Activated CD4-positive, alpha-beta T cell treated with anti-CD3 and anti-CD28 coated beads, Interleukin-2, amount 10 ng/mL, durations not matched to agents 24 days and 14 days (primary cell): ENCODE measurements at places on chromosomes 7 and 10. TPM values are rescaled to one million over a fixed set of nuclear protein-coding genes. Genes with fewer than 3 reads are reported as not detected.
A peak's percentile ranks its signal among the peaks of the same experiment; 100 is the strongest.

GRCh38 chr10:80664071-80664680 is 126.5 kb downstream of the SH2D4B start:
- H3K36me3 ChIP-seq = no peaks in the 10 kb centered on the region
- peak; percentile 84 for DNase-seq
- no peak overlapping the region for H3K4me3 ChIP-seq
- peaks cover 3% of the 10 kb centered on the region for H3K4me1 ChIP-seq
- H3K27ac ChIP-seq = no peak overlapping the region

DNA sequence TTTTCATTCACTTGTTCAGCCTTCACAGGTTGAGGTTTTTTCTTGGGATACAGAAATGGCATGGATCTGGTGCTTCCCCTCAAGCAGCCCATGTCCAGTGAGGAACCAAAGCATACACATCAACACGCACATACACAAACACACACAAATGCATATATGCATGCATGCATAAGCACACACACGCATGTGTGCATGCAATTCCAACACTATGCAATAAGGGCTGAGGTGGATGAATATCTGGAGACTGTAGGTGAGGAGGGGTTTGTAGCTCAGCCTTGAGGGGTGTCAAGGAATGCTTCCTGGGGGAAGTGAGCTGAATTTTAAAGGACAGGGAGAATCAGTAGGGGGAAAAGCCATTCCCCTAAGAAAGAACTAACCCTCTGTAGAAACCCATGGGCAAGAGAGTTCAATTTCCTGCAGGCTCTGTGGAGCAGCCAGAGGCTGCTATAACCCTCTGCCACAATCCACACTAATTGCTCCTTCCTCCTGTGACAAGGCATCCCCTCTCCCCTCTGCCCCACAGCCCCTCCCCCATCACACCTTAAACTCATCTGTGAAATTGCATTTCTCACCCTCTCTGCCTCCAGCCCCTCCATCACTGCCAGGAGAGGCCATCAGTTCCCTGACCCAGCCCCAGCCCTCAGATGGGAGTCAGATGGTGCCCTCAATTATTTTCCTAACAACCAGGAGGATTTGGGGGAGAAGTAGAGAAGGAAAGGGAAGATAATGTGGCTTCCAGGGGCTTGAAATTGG is 316.4 kb downstream of the RPS24 start:
- no peaks in the 10 kb centered on the region for H3K4me1 ChIP-seq
- DNase-seq = no peak
- H3K4me3 ChIP-seq = no peak overlapping the region
- no peaks in the 10 kb centered on the region for H3K36me3 ChIP-seq

GRCh38 chr7:68571286-68571685 is 1027.0 kb upstream of the AUTS2 start:
- H3K36me3 ChIP-seq = no peaks in the 10 kb centered on the region
- no peaks in the 10 kb centered on the region for H3K4me1 ChIP-seq
- H3K27ac ChIP-seq = no peak overlapping the region

GRCh38 chr7:151813997-151814396 is 62.9 kb downstream of the PRKAG2 start:
- no peak overlapping the region for H3K4me3 ChIP-seq
- no peaks in the 10 kb centered on the region for H3K4me1 ChIP-seq
- no peaks in the 10 kb centered on the region for H3K36me3 ChIP-seq
- no peak for DNase-seq
- H3K27ac ChIP-seq = no peak overlapping the region

- H3K27me3 ChIP-seq = no peaks in the 10 kb centered on the region
- no peak overlapping the region for H3K4me3 ChIP-seq
- no peak overlapping the region for H3K27ac ChIP-seq
- no peaks in the 10 kb centered on the region for H3K4me1 ChIP-seq
- DNase-seq = no peak
- no peaks in the 10 kb centered on the region for H3K36me3 ChIP-seq
These were observed 39.0 kb downstream of the DOCK1 start for GRCh38 chr10:126944191-126944590.

The RTKN2 gene
- 2.7 and 3.4 TPM in 2 replicates for total RNA-seq

The LAMB4 gene
- not detected in 2 replicates for total RNA-seq

The MCM10 gene
- 107 and 112 TPM in 2 replicates for total RNA-seq
